HCT116 (cell line): ENCODE measurements at places on chromosomes 1 and 21.

GRCh38 chr1:40081871-40082270, 15.2 kb downstream of the PPT1 start:
- no peak for DNase-seq

GRCh38 chr1:221994274-221994698, 252.4 kb upstream of the DUSP10 start:
- no peak for DNase-seq

- DNase-seq: no peak
These were observed 3.8 kb upstream of the KTI12 start for GRCh38 chr1:52037402-52037814.

GRCh38 chr1:33468967-33469366, 3.5 kb upstream of the ZSCAN20 start:
- DNase-seq: no peak

DNA sequence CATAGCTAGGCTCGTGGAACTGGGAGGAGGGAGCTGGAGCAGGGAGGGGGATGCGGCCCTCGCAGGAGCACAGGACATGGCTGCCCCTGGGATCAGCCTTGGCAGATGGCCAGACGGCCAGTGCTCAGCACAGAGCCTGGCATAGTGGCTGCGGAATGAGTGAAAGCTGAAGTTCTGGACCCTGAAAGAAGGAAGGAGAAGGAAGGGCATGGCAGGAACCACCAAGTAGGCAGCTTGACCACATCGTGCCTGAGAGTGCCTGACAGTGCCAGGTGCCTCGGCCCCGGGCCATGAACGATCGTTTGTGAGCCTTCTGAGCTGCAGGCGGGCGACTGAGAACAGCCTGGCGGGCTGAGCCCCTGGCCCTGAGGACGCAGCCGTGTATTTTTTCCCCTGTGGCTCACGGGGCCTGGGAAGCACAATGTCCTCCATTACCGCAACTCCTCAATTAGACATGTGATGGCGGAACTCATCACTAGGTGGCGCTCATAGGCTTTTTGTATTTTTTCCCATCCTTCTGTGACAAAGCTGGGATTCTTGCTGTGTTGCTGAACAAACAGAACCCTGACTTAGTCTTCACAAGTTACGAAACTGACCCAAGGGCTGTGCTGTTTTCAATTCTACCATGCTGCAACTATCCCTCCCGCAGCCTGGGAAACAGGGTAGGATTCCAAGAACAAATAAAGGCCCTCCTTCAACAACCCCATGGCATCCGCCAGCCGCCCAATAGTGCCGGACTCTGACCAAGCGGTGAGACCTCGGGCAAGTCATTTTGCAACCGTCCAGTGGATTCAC, 29.9 kb upstream of the TMEM61 start:
- DNase-seq: peak; percentile 60

DNA sequence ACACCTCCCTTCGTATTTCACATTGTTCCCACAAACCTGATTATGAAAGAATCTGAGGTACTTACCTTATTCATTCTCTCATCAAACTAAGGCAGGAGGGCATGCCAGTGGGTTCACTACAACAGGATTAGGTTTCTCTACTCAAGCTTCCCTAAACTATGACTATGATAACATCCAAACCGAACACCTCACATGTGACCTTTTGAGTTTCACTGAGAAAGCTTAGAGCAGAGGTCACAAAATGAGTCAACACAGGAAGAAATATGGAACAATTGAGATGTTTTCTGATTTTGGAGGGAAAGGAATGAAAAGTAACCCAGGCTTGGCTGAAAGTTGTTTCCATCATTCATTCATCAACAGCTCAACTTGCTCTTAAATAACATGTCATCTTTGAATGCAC, 24.1 kb downstream of the UBR4 start:
- DNase-seq: no peak

- no peak for DNase-seq
These were observed at the start of gene DENND2D for GRCh38 chr1:111199881-111200801. DENND2D (minus strand) TSS chr1:111200646; CDS start chr1:111200459, 187 bp downstream.

- no peak for DNase-seq
These were observed 1.6 kb downstream of the NFIA start for GRCh38 chr1:61083807-61084440.

DNA sequence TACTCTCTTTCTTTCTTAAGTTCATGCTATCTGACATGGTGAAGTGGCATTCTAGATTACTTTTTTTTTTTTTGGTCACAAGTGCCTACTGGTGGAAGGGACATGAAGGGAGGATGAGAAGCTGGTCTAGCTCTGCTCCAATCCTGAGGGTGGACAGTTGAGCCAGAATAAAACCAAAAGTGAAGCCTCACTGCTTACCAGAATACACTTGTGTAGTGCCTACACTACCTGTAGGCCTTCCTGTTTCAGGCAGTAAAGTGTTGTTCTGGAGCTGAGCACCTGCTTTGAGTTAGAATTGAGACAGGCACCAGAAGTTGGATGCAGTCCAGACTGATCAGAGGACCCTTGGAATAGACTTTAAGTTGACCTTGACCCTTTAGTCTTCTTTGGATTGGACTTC, 40.4 kb upstream of the APOBEC4 start:
- DNase-seq: no peak

GRCh38 chr1:45346473-45346872, 6.2 kb upstream of the MUTYH start:
- no peak for DNase-seq

DNA sequence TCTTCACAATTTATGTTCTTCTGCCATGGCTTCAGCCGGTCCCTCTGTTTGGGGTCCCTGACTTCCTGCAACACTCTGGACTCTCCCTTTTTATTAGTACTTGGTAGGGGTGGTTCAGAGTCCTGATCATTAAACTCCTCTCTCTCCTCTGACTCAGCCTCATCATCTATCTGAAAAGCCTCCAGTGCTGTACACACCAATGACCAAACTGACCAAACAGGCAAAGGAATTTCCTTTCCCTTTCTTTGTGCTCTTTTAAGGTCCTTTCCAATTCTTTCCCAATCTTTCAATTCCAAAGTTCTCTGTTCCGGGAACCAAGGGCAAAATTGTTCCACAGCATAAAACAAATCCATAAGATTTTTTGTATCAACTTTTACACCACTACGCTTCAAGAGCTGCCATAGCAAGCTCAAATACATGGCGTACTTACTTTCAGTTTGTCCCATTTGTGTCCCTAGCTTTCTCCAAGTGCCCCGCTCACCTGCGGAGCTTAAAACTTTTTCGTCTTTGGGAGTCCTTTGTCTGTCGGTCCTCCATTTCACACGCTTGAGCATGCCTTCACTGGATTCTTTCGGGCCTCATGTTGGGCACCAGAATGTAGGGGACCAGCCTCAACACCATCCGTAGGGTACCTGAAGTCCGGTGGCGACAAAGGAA, 9.6 kb downstream of the DAP3 start:
- no peak for DNase-seq

GRCh38 chr1:33263890-33264504, 7.7 kb downstream of the ZNF362 start:
- no peak for DNase-seq

GRCh38 chr21:45130324-45130774, 56.0 kb downstream of the ADARB1 start:
- no peak for DNase-seq

GRCh38 chr1:23198373-23198772, 18.9 kb downstream of the HTR1D start:
- peak; percentile 61 for DNase-seq

DNA sequence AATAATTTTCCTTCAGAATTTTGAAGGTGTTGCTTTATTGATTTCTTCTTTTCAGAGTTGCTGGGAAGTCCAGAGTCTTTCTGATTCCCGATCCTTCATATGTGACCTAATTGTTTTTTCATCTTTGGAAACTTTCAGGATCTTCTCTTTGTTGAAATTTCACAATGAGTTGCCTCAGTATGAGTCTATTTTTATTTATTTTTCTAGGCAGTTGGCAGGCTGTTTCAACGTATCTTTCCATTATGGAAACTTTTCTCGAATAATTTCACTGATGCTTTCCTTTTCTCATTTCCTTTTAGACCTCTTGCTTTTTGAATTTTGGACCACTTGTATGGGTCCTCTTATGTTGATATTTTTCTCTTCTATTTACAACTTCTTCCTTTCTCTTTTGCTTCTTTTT, 354.3 kb downstream of the TGFB2 start:
- DNase-seq: no peak

DNA sequence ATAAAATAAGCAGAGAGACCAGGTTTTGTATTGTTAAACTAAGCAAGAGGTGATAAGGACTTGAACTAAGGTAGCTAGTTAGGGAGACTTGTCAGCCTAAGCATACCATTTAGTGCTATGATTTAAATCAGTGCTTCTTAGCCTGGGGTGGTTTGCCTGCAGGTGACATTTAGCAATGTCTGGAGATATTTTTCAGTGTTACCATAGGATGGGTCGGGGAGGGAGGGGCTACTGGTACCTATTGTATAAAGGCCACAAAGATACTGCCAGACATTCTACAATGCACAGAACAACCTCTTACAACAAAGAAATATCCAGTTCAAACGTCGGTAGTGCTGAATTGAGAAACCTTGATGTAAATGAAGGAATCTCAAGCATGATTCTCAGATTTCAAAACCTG, 3.3 kb downstream of the ATP5PB start:
- DNase-seq: no peak

DNA sequence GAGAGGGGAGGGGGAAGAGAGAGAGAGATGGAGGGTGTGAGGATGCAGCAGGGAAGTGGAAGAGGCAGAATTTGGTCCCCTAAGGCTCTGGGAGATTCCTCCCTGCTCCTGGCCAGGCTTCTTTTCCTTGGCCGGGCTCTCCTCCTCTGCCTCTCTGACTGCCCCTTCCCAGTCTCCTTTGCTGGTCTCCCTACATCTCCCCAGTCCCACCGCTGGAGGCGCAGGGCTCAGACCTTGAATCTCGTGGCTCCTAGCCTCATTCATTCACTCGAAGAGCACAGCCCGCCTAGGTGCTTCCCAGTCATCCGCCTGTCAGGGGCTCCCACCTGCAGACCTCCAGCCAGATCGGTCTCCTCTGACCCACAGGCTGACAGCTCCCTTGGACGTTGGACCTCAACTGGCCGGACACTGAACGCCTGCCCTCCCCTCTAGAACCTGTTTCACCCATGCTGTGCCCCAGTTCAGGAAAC, 76.5 kb downstream of the VWA5B1 start:
- no peak for DNase-seq

- DNase-seq: no peak
These were observed 34.6 kb upstream of the SLC45A3 start for GRCh38 chr1:205714906-205715246.

GRCh38 chr1:76511558-76512179, 355.6 kb upstream of the ST6GALNAC5 start:
- no peak for DNase-seq

DNA sequence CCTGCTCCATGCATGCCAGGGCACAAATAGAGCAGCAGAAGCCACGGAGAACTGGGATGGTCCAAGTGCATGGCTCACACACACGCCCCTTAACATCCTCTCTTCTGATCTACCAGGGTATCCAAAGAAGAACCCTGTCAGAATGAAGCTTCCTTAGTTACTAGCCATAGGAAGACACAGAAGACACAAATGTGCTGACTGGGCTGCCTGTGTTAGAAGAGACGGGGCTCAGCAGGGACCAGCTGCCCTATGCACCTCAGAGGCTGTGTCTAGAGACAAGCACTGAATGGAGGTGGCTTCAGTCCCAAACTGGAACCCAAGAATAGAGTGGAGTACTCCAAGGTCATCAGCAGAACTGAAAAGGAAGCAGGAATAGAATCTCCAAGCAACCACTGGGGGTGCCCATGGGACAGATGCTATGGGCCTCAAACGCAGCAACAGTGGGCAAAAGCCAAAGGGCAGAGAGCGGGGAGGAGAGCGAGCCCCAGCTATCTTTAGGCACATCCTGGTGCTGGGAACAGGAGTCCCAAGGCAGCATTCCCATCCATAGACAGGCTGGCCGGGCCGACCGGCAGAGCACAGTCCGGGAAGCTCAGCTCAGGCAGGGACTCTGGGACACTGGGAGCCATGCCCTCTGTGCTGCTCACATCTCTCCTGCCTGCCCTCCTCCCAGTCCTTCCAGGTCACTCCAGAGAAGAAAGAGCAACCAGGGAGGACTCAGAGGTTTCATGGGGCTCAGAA, 9.5 kb downstream of the SLC6A9 start:
- no peak for DNase-seq

DNA sequence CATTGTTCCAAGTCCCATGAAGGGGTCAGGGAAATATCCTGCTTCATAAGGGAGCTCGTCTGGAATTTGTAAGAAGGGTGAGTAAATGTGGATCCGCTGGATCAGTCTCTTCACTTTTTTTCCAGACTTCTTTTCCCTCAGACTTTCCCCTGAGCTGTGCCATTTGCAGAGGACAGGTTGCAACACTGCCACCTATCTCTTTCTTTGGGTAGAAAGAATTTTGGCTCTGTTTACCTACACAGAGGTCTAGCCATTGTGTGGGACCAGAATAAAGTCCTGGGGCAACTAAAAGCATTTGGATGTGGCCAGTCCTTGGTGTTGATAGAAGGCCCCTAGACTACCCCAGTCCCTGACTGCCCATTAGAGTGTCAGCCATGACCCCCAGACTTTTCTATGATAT, 1146.7 kb upstream of the PRMT6 start:
- no peak for DNase-seq

- no peak for DNase-seq
These were observed 73.1 kb upstream of the ACTRT2 start for GRCh38 chr1:2948001-2948750.

GRCh38 chr1:230262867-230263567, 163.1 kb downstream of the PGBD5 start:
- no peak for DNase-seq

DNA sequence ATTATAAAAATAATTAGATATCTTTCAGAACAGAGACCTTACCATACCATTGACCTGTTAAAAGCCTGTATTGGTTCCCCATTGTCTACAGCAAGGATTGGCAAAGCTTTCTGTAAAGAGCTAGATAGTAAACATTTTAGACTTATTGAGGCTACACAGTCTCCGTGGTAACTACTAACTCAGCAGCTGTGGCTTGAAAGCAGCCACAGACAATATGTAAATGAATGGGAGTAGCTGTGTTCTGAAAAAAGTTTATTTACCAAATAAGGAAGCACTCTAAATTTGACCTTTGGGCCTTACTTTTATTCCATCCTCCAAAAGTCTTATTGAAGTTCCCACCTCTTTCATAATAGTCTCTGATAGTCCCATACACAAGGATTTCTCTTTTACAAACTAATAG, 39.7 kb downstream of the NUP210L start:
- no peak for DNase-seq
